ENCODE measurements at places on chromosomes 3 and 15.

DNA sequence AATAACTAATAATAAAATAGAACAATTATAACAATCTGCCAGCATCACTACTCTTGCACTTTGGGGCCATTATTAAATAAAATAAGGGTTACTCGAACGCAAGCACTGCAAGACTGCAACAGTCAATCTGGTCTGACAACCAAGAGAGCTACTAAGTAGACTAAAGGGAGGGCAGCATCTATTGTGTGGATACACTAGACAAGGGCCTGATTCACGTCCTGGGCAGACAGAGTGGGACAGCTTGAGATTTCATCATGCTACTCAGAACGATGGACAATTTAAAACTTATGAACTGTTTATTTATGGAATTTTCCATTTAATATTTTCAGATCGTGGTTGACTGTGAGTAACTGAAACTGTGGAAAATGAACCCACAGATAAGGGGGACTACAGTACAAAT, 39.5 kb downstream of the TNIK start:
- no peak for DNase-seq

DNA sequence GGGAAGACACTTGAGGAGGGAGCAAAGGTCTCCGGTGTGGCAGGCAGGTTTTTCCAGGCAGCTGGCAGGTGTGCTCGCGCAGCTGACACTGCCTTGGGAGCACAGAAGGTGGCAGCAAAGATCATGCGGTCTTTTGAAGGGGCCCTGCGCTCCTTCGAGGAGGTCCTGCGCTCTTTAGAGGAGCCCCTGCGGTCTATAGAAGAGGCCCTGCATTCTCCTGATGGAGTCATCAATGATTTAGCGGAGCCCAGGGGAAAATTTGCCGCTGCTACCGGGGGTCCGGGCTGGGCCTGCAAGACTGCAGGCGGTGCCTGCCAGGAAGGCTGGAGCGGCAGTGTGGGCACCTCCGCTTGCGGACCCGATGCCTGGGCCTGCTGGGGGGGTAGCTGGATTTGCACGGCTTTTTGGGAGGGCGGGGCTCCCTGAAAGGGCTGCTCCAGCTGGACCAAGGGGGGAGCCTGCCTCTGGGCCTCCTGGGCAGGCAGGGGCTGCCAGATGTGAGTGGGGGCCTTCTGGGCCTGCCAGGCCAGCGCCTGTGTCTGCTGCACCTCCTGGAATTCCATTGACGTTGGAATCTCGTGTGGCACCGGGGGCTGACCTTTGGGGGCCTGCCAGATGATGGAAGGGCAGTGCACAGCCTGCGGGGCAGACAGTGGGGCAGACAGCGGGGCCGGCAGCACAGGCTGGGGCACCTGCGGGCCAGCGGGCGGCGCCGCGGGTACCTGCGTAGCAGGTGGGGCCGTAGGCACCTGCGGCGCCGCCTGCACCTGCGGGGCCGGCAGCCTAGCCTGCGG, 2.1 kb downstream of the MAGEL2 start:
- no peak for DNase-seq

GRCh38 chr15:40121911-40122638, 13.4 kb upstream of the BMF start:
- no peak for DNase-seq

GRCh38 chr3:71492566-71492965, 91.0 kb downstream of the FOXP1 start:
- no peak for DNase-seq

GRCh38 chr15:76140074-76140464, 80.3 kb downstream of the TMEM266 start:
- no peak for DNase-seq

GRCh38 chr15:99344639-99345038, 93.4 kb downstream of the LRRC28 start:
- DNase-seq: no peak

GRCh38 chr15:74812533-74812932, at the start of gene LMAN1L:
Gene LMAN1L, plus strand, starts transcription at chr15:74812835. Its CDS starts 20 bp downstream, at chr15:74812855.
- DNase-seq: peak; percentile 60

DNA sequence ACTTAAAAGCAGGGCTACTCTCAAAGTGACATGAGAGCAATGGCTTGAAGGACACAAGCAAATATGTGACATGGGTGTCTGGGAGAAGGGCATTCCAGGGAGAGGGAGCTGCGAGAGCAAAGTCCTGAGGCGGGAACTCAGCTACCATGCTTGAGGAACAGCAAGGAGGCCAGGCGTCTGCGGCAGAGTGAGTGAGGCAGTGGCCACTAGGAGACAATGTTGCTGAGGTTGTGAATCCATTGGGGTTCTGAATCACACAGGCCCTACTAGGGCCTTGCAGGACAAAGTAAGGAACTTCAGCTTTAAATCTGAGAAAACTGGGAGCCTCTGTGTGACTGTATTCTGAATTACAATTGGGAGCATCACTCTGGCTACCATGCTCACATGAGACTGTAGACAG, 94.1 kb upstream of the PRICKLE2 start:
- no peak for DNase-seq

GRCh38 chr3:45167011-45167911, 21.1 kb upstream of the CDCP1 start:
- peak; percentile 90 for DNase-seq

DNA sequence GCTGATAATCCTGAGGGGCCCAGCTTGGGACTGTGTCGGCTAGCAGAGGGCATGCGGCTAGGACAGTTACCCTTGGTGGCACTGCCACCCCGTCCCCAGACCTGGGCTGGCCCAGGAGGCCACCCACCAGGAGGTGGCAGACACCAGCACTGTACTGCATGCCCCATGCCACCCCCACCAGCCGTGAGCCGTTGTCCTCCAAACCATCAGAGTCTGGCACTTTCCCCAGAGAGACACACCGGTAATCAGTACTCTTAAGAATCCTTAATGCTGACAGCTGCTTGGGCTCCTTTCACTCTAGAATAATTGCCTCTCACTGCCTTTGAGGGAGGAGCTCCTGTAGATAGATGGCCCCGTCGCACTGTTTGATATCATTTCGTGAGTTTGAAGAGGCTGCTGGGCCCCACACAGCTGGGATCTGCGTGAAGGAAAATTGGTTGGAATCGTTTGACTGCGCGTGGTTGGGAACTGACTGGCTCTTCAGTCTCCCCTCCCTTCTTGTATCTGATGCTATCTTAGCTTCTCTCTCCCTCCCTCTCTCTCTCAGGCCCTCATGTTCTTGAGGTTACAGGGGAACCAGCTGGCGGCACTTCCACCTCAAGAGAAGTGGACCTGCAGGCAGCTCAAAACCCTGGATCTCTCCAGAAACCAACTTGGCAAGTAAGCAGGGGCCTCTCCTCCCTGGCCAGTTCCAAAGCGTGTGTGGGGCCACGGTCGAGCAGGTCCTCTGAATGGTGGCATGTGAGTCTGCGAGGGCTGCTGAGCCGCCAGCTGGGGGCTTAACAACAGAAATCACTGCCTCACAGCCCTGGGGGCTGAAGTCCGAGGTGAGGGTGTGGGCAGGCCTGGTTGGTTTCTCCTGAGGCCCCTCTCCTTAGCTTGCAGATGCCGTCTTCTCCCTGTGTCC, 94.9 kb downstream of the LRRK1 start:
- no peak for DNase-seq

- no peak for DNase-seq
Observed at GRCh38 chr3:83625261-83625660, 1333.5 kb upstream of the CADM2 start.

DNA sequence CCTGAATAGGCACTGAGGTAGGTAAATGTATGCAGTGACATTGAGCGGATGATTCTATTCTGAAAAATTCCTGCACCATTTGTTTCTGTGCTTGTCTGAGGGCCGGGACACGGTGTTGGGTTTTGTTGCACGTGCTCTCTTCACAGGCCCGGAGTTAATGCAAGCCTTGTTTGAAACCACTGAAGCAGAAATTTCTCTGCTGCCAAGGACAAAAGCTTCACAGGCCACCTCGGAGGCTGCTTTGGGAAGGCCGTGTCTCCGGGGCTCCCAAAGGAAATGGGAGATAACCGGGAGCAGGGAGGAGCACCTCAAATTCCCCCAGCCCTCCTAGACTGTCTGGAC, 179.4 kb downstream of the OPA1 start:
- peak; percentile 3 for DNase-seq

DNA sequence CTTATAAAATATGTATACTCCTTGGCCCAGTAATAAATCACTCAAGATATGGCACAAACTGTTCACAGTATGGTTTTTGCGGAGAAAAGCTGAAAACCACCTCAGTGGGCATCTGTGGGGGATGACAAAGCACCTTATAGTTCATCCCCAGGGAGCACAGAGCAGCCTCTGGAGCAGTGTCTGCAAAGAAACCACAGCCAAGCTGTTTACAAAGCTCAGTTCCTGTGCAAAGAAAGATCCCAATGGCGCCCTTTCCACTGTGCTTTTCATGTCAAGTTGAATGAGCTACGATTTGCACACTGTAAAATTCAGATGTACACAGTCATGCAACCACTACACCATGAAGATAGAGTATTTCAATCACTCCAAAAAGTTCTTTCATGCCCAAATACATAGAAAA, 2.5 kb upstream of the EFCC1 start:
- DNase-seq: no peak

DNA sequence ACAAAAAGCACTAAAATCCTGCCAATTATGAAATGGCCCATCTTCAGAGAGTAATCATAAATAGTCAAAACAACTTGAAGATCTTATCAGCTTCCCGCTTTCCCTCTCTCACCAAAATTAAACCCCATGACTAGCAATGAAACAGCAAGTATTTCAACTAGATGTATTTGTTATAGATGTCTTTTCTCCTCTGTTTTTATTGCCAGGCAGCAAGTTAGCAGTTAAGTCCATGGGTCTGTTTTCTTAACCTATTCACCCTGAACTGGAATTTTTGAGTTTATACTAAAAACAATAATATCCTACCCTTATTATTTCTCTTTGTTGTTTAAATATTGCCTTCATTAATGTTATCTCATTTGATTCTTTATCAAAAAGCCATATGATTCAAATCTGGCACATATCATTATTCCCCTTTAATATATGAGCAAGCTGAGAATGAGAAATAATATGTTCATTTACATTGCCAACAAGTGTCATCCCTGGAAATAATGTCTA, 23.3 kb downstream of the AQP9 start:
- no peak for DNase-seq

GRCh38 chr3:63895422-63896189, 16.6 kb downstream of the SCAANT1 start:
- no peak for DNase-seq

GRCh38 chr15:88982304-88982945, 69.2 kb upstream of the MFGE8 start:
- DNase-seq: no peak

DNA sequence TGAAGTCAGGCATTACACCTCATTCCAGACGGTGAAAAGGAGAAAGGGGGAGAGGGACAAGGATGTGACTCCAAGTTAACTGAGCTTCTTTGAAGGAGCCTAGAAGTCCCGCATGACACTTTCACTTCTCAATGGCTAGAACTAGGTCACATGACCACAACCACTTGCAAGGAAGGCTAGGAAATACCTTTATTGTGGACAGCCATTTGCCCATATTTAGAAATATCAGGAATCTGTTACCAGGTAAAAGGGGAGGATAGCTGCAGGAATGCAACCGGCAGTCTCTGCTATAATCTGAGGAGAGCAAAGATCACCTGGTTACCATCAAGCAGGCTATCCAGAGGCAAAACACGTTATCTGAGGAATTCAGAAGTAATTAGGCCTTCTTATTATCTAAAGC, 28.9 kb upstream of the PXYLP1 start:
- DNase-seq: no peak

DNA sequence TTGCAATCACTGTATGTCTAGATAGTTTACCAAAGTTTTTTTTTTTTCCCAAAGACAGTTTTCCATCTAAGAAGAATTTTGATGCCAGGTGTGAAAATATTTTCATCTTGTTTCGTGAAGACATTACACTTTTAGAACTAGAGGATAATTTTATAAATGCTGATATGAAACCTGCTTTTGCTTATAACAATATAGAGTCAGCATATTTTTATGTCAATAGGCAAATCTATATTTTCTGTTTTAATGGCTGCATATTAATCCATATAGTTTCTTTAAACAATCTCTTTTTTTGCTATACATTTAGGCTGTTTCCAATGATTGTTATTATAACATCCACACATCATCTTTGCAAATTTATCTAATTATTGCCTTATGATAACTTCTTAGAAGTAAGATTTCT, 12.6 kb upstream of the INSYN1 start:
- DNase-seq: no peak
